ENCODE measurements at places on chromosomes 1 and 21. TPM values are rescaled to one million over a fixed set of nuclear protein-coding genes. Genes with fewer than 3 reads are reported as not detected.

GRCh38 chr1:25662061-25662460, 45.5 kb downstream of the MAN1C1 start:
- H3K36me3 ChIP-seq: no peaks in the 10 kb centered on the region
- no peak for DNase-seq
- peaks cover 5% of the 10 kb centered on the region for H3K4me1 ChIP-seq
- no peak overlapping the region for H3K4me3 ChIP-seq

- H3K27me3 ChIP-seq: no peaks in the 10 kb centered on the region
- peak overlapping the region; percentile 95 for H3K27ac ChIP-seq
- peak overlapping the region; percentile 87 for H3K4me3 ChIP-seq
- H3K36me3 ChIP-seq: peaks cover 3% of the 10 kb centered on the region
- H3K4me1 ChIP-seq: peaks cover 58% of the 10 kb centered on the region
These were observed 1.3 kb downstream of the POU2F1 start for GRCh38 chr1:167221738-167222610.

DNA sequence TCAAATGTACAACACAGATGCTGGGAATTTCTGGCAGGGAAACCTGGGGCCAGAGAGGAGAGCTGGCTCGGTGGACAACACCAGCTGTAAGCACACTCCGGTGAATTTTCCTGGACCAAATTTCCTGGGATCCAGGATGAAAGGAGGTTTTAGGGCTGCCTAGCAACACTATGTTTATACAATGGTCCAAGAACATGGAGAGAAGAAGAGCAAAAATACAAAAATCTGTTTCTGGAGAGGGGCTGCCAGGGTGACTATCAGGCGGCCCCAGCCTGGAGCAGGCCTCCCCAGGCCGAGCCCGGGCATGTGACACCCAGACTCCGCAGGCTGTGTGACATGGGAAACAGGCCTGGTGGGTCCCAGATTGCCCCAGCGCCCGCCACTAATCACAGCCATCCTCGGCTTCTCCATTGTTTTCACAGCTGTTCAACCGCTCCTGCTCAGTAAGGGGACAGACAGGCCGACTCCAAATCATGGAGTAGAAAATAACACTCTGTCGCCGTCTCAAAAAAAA, 336.0 kb upstream of the NFIA start:
- H3K36me3 ChIP-seq: no peaks in the 10 kb centered on the region
- H3K4me1 ChIP-seq: no peaks in the 10 kb centered on the region
- DNase-seq: no peak
- no peak overlapping the region for H3K27ac ChIP-seq
- no peak overlapping the region for H3K4me3 ChIP-seq
- H3K27me3 ChIP-seq: no peaks in the 10 kb centered on the region

GRCh38 chr1:108345776-108346531, 102.1 kb upstream of the NBPF4 start:
- no peak overlapping the region for H3K4me3 ChIP-seq
- H3K36me3 ChIP-seq: no peaks in the 10 kb centered on the region
- H3K27me3 ChIP-seq: peaks cover 4% of the 10 kb centered on the region
- no peak for DNase-seq
- H3K27ac ChIP-seq: no peak overlapping the region

- H3K36me3 ChIP-seq: peaks cover 9% of the 10 kb centered on the region
- H3K27me3 ChIP-seq: no peaks in the 10 kb centered on the region
- H3K4me1 ChIP-seq: peaks cover 70% of the 10 kb centered on the region
These were observed 6.4 kb downstream of the ADARB1 start for GRCh38 chr21:45080639-45081414.

- H3K27ac ChIP-seq: no peak overlapping the region
- no peak for DNase-seq
- no peaks in the 10 kb centered on the region for H3K27me3 ChIP-seq
- no peaks in the 10 kb centered on the region for H3K4me1 ChIP-seq
These were observed 294.3 kb upstream of the SPAG17 start for GRCh38 chr1:118479351-118479750.

DNA sequence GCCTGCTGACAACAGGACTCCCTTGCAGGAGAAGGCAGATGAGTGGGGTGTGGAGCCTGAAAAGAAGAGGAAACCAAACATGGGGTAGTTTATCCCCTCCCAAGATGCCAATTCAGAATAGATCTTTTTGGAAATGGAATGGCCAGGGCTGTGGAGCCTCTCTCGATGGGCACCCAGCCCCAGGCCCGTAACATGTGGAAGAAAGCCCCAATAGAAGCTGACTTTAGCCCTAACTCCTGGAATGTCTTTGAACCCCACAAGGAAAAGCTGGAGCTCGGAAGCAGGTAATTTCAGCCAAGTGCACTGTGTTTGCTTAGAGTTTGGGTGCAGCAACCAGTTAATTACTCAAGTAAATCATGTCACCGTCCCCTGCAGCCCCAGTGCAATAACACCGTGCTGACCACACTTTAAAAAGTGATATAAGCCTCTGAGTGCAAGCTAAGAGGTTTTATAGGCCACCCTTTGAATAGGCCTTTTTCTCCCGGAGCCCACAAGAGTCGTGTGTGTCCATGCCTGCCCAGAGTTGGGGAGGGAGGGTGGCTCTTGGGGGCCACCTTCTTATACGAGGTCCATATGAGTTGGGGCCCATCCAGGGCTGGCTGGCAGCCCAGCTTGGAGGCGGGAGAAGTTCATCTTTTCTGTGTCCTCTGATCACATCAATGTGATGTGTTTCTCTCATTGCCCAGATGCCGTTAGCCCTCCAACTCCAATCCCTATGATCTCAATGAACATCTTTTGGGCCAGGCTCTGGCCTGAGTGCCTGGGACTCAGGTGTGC, 153.2 kb downstream of the TRABD2B start:
- H3K36me3 ChIP-seq: no peaks in the 10 kb centered on the region
- H3K4me1 ChIP-seq: no peaks in the 10 kb centered on the region
- H3K27ac ChIP-seq: no peak overlapping the region
- DNase-seq: no peak
- H3K4me3 ChIP-seq: no peak overlapping the region

GRCh38 chr1:175154629-175155472, 37.7 kb downstream of the KIAA0040 start:
- peak; percentile 63 for DNase-seq
- no peak overlapping the region for H3K4me3 ChIP-seq
- H3K27ac ChIP-seq: no peak overlapping the region
- H3K36me3 ChIP-seq: peaks cover 9% of the 10 kb centered on the region
- peaks cover 33% of the 10 kb centered on the region for H3K27me3 ChIP-seq

DNA sequence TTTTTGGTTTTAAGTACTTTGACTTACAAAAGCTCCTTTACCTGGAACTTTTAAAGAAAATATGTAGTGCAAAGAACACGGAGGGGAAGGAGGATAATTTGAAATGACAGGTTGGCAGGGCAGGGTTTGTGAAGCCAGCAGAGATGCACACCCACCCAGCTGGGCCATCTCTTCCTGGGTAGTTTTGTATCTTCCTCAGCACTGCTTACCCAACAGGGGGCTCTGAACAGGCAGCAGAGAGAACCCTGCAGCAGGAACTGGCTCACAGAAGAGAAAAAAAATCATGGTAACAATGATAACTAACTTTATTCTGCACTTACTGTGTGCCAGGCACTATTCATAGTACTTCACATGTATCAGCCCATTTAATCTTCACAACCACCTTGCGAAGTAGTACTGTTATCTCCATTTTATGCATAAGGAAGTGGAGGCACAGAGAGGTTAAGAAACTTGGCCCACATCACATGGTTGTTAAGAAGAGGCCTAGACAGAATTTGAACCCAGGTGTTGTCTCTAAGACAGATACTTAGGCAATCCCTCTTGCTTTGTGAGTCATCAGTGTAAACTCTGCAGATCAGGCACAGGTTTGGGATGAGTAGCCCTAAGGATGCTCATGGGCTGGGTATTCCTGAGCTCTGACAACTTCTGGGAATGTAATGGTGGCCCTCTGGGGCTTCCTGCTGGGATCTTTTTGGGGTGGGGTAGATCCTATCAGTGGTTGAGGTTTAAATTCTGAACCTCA, 60.8 kb downstream of the ELK4 start:
- H3K27me3 ChIP-seq: peaks cover 53% of the 10 kb centered on the region
- H3K27ac ChIP-seq: no peak overlapping the region
- H3K36me3 ChIP-seq: no peaks in the 10 kb centered on the region
- H3K4me1 ChIP-seq: peaks cover 6% of the 10 kb centered on the region

DNA sequence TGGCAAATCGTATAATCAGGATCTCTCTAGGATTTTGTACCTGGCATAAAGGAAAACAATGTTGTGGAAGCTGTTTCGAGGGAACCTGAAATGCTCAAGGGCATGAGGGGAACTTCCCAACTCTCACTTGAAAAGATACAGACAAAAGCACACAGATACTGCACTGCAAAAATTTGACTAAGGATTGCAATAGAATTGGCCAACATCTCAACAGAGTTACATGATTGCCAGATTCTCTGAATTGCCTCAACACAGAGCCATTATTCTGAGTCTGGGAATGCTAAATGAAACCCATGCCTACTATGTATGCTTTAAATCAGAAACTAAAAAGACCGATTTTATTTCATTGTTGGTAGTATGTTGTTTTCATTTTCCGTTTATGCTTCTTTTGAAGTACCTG, 16.0 kb downstream of the KRTAP19-8 start:
- no peak overlapping the region for H3K27ac ChIP-seq
- H3K4me3 ChIP-seq: no peak overlapping the region
- H3K4me1 ChIP-seq: no peaks in the 10 kb centered on the region
- H3K36me3 ChIP-seq: no peaks in the 10 kb centered on the region
- no peak for DNase-seq

DNA sequence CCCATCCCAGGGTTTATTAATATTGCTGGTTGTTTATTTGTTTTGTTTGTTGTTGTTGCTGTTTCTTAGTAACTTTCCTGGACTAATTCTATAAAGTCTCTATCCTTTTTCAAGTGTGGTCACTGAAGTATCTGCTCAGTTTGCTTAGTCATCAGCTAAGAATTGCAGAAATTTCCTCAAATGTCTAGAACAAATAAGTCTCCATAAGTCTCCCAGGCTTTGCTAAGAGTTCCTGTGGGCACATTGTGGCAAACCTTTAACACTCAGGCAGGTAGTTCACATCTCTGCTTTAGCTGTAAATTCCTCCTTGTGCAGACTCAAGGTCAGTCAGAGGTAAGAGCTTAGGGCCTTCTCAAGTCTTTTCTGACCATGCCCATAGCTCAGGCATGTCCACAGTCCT, 38.9 kb upstream of the C1orf185 start:
- no peaks in the 10 kb centered on the region for H3K4me1 ChIP-seq
- peaks cover 39% of the 10 kb centered on the region for H3K27me3 ChIP-seq
- DNase-seq: no peak
- no peak overlapping the region for H3K27ac ChIP-seq

DNA sequence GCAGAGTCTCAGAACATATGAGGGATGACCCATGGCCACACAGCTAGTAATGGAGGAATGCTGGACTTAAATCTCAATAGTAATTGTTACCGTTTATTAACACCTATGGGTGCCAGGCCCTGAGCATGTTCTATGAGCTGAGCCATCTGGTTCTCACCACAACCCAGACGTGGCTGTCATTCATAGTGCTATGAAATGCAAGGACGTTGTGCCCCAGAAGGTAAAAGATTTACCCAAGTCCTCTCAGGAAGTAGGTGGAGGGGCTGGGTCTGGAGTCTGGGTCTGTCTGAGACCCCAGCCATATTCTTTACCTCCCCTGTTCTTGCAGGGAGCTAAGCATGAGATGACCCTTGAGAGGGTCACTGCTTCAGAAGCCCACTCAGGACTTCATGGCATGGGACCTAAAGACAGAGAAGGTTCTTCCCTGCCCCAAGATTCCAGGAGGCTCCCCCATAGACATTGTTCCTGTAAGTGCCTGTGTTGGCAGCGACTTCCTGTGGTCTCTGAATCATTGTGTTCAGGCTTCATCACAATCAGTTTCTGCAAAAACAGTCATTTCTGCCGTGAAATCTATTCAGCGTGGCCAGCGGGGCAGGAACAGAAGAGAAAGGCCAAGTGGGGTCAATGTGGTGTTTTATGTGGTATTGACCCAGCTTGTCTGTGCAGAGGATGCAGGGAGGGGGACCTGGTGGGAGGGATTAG, 475.4 kb downstream of the PTPRU start:
- H3K27me3 ChIP-seq: peaks cover 11% of the 10 kb centered on the region
- H3K36me3 ChIP-seq: no peaks in the 10 kb centered on the region
- no peak overlapping the region for H3K4me3 ChIP-seq
- peaks cover 9% of the 10 kb centered on the region for H3K4me1 ChIP-seq
- H3K27ac ChIP-seq: peak overlapping the region; percentile 39

DNA sequence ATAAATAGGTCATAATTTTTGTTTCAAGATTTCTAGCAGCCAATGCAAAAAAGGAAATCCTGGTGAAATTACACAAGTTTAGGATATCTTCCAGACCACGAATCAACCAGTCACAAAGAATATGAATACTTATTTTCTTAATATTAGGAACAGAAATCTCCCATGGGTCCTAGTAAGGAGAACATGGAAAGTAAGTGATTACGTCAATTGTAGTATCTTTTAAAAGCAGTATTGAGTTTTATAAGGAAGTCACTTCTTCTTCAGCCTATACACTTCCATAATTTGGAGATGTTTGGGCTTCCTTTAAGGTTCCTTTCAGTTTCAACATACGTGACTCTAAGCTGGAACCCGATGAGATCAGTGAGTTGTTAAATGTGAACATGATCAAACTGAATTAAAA, 534.5 kb downstream of the USP25 start:
- no peak overlapping the region for H3K4me3 ChIP-seq
- H3K27me3 ChIP-seq: no peaks in the 10 kb centered on the region
- no peak for DNase-seq

GRCh38 chr21:28892199-28893111, 100.2 kb downstream of the LTN1 start:
- peaks cover 27% of the 10 kb centered on the region for H3K27me3 ChIP-seq
- peaks cover 6% of the 10 kb centered on the region for H3K4me1 ChIP-seq
- no peak overlapping the region for H3K27ac ChIP-seq
- DNase-seq: no peak

RAVER2 gene
- 0.74 TPM for polyA plus RNA-seq

DFFA gene
- 24.8 TPM for polyA plus RNA-seq

TNFRSF4 gene
- polyA plus RNA-seq: not detected

RPTN gene
- polyA plus RNA-seq: not detected

ASB17 gene
- not detected for polyA plus RNA-seq

S100A1 gene
- not detected for polyA plus RNA-seq

NOS1AP gene
- not detected for polyA plus RNA-seq

OR2L3 gene
- polyA plus RNA-seq: 0.12 TPM

TMEM54 gene
- polyA plus RNA-seq: not detected

C1orf210 gene
- polyA plus RNA-seq: not detected

TNFSF4 gene
- 4.5 TPM for polyA plus RNA-seq

SORT1 gene
- polyA plus RNA-seq: 0.16 TPM
